ENCODE measurements at places on chromosomes 6 and 20. TPM values are rescaled to one million over a fixed set of nuclear protein-coding genes. Genes with fewer than 3 reads are reported as not detected.

CGA gene
- 30.3 TPM for total RNA-seq

DNA sequence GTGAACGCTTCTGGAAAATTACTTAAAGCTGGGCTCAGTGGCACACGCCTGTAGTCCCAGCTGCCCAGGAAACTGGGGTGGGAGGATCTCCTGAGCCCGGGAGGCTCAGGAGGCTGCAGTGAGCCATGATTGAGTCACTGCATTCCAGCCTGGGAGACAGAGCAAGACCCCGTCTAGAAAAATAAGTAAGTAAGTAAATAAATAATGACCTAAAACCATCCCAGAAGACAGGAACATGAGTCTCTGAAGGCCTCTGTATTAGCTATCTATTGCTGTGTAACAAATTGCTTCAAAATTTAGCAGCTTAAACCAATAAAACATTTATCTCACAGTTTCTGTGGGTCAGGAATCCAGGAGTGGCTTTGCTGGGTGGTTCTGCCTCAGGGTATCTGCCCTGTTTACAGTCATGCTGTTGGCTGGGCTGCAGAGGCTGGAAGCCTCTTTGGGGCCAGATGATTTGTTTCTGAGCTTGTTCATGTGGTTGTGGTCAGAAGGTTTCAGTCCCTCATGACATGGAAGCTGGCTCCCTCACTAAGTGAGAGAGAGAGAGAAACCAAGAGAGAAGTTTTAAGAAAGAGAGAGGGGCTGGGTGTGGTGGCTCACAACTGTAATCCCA, 48.4 kb upstream of the NCOA3 start:
- DNase-seq: no peak

DNA sequence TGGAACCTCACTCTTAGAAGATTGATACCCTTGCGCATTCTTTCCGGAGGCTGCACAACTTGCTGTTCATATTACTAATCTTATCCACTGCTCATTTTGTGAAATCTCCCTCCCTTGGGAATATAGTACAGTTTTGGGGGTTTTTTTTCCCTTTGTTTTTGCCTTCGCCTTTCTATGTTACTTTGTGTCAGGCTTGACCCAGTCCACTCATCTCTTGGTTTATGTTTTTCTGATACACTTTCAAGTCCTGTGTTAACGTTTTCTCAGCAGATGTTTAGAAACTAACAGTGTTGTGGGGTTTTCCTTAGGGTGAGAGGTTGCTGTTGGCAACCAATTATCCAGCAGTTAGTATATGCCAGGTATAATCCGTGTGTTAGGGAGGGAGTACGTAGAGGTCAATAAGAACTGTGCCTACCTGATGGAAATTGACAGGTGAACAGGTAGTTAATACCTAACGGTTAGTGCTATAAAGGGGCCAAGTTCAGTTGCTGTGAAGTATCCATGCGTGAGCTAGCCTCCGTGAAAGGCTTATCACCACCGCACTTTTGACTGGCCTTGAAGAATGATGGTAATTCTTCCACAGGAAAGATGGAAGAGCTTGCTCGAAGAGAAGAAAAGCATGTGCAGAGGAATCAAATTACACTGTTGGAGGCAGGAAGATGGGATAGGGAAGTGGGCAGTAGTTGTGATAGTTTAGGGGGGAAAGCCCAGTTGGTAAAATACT, 1.4 kb downstream of the NFYA start:
- DNase-seq: no peak

COL21A1 gene
- 12.8 TPM for total RNA-seq

- no peak for DNase-seq
These were observed 38.2 kb upstream of the JAG1 start for GRCh38 chr20:10711903-10712451.

NFATC2 gene
- 9.5 TPM for total RNA-seq

ETV7 gene
- 1.7 TPM for total RNA-seq

GRCh38 chr6:135325624-135326424, 144.7 kb downstream of the MYB start:
- DNase-seq: no peak

PEX3 gene
- 12.8 TPM for total RNA-seq

FKBP1C gene
- total RNA-seq: 0.79 TPM

- DNase-seq: no peak
These were observed 35.6 kb upstream of the KCNK16 start for GRCh38 chr6:39357998-39358686.

- DNase-seq: no peak
These were observed 6.4 kb downstream of the PLTP start for GRCh38 chr20:45905505-45906079.

GRCh38 chr6:7742223-7742785, 16.4 kb downstream of the BMP6 start:
- no peak for DNase-seq

GRCh38 chr6:157613011-157613522, 210.0 kb upstream of the SNX9 start:
- no peak for DNase-seq

IFNGR1 gene
- 35.5 TPM for total RNA-seq

RBM38 gene
- 26.5 TPM for total RNA-seq

ZSCAN12 gene
- total RNA-seq: 12.4 TPM

All from type B pancreatic cell (in vitro differentiated cells).